ENCODE measurements at places on chromosomes 3 and 15. TPM values are rescaled to one million over a fixed set of nuclear protein-coding genes. Genes with fewer than 3 reads are reported as not detected.
A peak's percentile ranks its signal among the peaks of the same experiment; 100 is the strongest.

The PLA2G4D gene
- not detected for total RNA-seq

The DISP2 gene
- total RNA-seq: 1.0 TPM

DNA sequence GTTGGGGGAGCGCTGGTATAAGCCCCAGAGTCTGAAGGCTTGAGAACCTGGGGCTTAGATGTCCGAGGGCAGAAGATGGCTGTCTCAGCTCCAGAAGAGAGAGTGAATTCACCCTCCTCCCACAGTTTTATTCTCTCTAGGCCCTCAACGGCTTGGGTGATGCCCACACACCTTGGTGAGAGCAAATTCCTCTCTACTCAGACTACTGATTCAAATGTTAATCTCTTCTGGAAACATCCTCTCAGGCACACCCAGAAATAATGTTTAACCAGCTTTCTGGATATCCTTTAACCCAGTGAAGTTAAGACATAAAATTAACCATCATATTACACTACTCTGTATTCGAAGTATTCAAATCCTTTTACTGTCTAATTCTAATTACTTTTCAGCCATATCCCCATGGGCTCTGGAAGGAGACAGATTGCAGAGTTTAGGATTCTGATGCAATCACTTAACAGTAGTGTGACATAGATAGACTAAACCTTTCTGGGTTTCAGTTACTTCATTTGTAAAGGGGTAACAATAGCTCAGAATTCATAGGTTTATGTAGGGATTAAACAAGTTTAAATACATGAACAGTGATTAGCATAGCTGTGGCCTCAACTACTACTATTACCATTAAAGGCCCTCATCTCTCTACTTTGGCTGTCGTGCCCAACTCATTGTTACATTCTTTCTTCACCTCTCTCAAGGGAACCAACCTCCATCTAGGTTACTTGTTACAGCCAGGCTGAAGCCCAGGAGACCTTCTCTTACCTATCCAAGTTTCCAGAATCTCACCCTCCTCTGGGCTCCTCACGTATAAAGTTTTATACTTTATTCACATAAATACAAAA is 25.7 kb upstream of the ANO10 start:
- no peak for DNase-seq
- H3K27ac ChIP-seq: no peak overlapping the region

DNA sequence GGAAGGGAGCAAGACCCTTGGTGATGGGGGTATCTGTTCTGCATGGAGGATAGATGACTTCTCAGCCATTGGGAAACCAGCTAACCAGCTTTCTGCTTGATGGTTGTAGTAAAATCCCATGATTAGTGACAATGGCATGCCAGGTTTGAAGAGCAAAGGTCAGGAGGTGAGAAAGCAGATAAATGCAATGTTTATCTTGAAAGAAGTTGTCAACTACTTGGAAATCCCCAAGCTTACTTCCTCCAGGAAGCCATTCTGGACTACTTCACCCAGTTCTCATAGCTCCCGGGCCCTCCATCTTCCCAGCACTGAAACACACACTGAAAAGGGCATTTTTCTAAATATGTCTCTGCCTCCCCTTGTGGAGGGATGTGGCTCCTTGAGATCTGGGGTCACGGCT is 51.3 kb downstream of the SMAD3 start:
- peak overlapping the region; percentile 79 for H3K27ac ChIP-seq
- peaks cover 16% of the 10 kb centered on the region for H3K4me1 ChIP-seq
- H3K36me3 ChIP-seq: no peaks in the 10 kb centered on the region
- no peaks in the 10 kb centered on the region for H3K27me3 ChIP-seq
- no peak for DNase-seq
- no peak overlapping the region for H3K4me3 ChIP-seq

DNA sequence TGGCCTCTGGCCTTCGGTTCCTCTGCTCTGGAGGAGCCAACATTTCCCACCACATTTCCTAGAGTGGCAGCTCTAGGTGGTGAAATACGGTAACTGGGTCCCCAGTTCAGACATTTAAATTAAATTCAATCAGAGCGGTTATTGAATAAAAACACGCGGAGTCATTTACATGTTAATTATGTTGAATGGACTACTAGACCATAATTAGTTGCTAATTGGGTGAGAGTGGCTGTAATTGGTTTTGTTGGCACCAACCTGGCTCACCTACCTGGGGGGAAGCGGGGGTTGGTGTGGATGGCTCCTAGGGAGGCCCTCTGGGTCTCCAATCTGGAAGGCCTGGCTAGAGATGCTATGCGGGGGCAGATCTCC is 12.7 kb downstream of the SEMA3F start:
- H3K27ac ChIP-seq: peak overlapping the region; percentile 67
- no peak overlapping the region for H3K4me3 ChIP-seq
- H3K36me3 ChIP-seq: no peaks in the 10 kb centered on the region
- H3K27me3 ChIP-seq: no peaks in the 10 kb centered on the region
- H3K4me1 ChIP-seq: peaks cover 17% of the 10 kb centered on the region

- H3K27ac ChIP-seq: no peak overlapping the region
- H3K27me3 ChIP-seq: peaks cover 2% of the 10 kb centered on the region
- no peaks in the 10 kb centered on the region for H3K36me3 ChIP-seq
- peaks cover 14% of the 10 kb centered on the region for H3K4me1 ChIP-seq
Measured at GRCh38 chr3:47523310-47524073, 10.0 kb upstream of the ELP6 start.
